ENCODE measurements at places on chromosomes 12 and 14.

DNA sequence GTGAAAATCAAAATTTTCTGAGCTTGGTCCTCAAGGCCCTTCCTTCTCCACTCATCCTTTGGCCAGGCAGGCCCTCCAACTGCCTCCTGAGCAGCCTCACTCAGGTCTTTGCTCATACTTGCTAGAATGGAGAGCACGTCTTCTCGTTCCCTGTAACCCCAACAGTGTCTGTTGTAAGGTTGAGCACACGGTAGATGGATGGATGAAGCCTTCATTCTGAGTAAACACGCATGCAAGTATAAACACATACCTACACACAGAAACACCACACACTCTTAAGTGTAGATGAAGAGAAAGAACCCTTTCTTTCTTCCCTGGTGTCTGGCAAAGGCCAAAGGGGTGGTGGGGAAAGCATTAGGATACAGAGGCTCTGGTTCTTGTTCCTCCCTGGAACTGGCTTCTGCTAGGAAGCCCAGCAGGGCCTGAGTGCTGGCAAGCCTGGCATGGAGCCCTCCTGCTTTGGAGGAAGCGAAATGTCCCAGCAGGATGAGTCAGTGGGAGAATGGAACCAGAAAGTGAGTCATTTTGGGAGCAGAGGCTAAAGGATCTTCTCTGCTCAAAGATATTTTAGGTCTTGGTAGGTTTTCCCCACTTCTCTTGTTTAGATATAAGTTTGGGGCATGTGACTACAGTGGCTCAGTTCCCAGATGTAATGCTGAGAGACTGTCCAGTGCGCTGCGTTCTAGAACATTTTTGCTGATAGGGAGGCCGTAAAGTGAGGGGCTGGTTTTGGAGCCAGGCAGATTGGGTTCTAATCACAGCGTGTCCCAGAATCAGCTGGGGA lies 127.4 kb downstream of the CACNA1C start:
- no peak for DNase-seq

DNA sequence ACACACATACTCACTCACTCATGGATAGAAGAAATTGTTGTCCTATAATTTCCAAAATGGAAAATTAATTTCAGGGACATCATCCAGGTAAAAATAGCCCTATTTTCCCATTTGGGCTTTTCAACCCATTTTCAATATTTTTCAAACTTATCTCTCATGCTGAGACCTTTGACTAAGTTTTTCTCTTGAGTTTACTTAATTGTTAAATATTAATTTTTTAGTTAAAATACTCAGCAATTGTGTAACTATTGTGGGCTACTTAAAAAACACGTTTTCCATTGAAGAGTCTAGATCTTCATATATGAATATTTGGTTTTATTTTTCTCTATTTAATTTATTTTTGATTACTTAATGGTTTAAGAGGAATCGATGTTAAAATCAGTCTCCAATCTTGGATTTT lies 14.2 kb upstream of the TAS2R43 start:
- no peak for DNase-seq

GRCh38 chr12:94674835-94675234 lies 24.5 kb upstream of the TMCC3 start:
- DNase-seq = no peak

DNA sequence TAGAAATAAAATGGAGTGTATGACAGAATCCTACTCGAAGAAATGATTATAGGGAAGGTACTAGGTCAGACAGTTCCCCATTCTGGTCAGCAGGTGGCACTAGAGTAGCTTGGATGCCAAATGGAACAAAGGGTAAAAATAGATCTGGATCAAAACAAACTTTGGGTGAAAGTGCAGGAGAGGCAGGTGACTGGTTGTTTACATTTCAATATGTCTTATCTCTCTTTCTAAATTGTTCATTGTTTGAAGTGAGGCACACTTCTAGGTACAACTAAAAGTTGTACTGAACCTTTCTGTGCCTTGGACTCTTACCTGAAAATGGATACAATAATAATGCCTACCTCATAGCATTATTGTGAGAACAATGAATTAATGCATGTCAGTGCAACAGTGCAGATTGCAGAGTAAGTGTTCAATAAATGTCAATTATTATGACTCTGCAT lies 62.0 kb upstream of the OSBPL8 start:
- no peak for DNase-seq

- no peak for DNase-seq
These were observed 3.1 kb upstream of the BRF1 start for GRCh38 chr14:105303949-105304348.

DNA sequence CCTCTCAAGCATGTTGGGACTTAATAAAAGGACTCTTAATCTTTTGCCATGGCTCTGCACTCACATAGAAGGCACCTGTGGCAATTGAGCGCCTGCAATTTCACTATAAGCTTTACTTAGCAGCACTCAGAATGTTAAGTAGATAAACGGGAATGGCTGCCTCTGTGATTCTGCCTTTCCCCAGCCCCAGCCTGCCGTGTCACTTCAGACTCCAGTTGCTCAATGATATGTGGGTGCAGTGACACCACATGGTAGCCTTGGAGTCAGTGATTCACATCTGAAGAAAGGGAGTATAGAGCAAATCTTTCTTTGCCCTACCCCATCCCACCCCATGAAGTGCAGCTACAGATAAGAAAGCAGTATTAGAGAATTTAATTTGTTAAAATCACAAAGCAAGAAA lies 96.1 kb downstream of the ZFC3H1 start:
- no peak for DNase-seq

DNA sequence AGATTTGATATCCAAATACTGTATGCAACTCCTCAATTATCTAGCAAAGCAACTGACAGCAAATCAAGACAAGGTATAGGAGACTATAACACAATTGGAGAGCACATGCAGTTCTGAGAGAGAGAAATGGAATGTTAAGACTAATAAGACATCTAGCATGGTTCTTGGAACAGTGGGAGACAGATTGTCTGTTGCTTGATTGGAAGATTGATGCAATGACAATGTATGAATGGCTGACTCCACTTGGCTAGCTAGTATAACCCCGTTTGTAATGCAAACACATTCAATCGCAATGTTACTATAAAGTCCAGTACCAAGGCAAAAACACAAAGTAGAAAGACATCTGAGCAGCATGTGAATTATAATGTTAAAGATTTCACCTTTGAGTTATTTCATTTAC lies 179.3 kb downstream of the RPL10L start:
- no peak for DNase-seq

DNA sequence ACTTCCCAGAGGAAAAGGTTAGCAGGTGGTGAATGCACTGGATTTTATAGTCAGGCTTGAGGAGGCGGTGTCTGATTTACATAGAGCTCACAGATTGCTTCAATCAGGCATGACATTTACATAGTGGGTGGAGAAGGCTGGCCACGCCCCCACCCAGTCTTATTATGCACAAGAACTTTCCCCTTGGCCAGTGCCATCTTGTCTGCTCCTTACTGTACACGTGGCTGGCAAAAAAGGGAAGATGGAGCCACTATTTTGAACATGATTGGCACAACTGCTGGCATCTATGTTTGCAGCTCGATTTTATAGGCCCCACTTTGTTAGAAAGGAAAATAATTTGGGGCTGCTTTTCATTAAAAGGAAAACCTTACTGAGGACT lies 10.9 kb upstream of the LGMN start:
- DNase-seq = no peak

DNA sequence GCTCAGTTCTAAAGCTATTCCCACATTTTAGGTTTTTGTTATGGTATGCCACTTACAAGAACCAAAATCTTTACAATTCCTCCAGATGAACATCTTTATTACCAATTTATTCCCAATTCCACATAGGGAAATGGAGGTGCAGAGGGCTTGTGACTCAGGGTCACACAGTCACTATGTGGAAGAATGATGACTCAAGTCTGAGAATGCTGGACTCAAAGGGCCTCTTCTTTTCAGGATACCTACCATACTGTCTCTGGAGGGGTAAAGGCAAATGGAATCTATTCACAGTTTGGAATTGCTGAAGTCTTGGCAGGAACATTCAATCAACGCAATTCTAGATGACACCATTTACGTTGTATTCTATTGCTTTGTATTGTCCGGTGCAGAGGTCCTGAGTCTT lies 48.2 kb upstream of the MANSC4 start:
- DNase-seq = no peak

GRCh38 chr14:51140338-51140737 lies 45.4 kb upstream of the TRIM9 start:
- no peak for DNase-seq

- DNase-seq = no peak
These were observed 25.1 kb downstream of the ANKS1B start for GRCh38 chr12:99959549-99960170.

DNA sequence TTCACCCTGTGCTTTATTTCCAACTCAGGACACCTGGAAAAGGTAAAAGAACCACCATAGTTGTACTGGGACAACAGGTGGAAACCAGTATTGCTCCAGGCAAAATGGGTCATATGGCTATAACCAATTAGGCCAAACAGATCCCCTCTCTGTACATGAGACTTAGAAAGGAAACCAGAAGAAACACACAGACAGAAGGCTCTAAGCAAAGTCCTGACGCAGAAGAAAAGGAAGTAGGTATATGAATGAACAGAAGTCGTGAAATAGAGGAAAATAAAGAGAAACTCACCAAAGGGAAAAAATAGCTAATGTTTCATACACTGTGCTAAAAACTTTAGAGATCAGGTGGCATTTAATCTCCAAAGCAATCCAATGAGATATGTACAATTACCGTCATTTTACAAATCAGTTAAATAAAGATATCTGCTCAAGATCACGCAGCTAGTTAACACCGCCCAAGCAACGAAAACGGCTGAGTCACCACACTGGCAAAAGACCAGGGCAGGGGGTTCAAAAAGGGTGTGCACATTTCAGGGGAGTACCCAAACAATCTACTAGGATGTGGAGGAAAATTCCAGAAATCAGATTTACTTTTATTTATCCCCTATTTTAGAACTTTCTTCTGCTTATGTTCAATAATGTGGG lies 82.3 kb downstream of the ITPR2 start:
- no peak for DNase-seq

DNA sequence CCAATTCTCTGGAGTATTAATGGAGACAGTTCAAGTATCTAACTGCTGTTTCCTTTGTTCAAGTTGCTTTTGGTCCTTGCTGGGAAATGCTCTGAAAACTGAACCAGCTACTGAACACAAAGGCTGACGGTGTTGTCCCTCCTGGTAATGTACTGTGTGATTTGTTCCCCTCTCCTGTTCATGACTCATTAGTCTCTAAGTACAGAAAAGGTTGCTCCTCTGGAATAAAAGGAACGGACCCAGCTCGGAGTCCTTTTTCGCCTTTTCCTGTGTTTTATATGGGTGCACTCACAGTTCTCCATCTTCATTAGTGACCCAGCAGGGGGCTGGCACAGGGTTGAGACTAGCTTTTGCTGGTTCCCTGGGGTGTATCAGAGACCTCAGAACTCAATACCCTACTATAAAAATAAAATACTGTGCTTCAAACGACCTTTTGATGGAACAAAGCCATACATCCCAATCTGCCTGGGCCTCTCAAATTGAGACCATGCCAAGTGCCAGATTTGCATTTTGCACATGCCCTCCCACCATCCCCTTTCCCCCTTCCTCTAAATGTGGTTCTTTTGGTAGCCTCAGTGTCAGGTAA lies 269.7 kb downstream of the RAD51B start:
- DNase-seq = no peak

- no peak for DNase-seq
These were observed 12.7 kb upstream of the CLEC1A start for GRCh38 chr12:10111451-10111850.

DNA sequence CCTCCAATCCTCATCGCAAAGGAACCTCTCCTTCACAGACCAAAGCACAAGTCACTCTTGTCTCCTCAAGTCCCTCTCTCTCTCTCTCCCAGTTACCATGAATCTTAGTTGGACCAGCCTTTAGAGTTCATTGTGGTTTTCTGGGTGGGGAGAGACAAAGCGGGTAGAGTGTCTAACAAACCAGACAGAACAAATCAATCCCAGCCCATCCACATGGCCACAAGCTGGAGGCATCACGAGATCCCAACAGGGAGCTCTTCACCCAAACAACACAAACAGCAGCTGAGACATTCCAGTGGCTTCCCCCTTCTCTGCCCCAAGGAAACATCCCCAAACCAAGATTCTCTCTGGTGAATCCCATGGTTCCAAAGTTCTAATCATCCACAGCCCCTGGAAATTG lies 22.4 kb downstream of the ACTN1 start:
- no peak for DNase-seq

- DNase-seq = no peak
These were observed 133.5 kb downstream of the OTOGL start for GRCh38 chr12:80232837-80233236.

Measured in vagina (tissue), 2 donors.